ENCODE measurements at places on chromosomes 1 and 21. TPM values are rescaled to one million over a fixed set of nuclear protein-coding genes. Genes with fewer than 3 reads are reported as not detected.

The TMEM61 gene
- total RNA-seq, result not detected

- no peak for DNase-seq
Observed at GRCh38 chr1:151843398-151843797, 3.8 kb upstream of the C2CD4D start.

DNA sequence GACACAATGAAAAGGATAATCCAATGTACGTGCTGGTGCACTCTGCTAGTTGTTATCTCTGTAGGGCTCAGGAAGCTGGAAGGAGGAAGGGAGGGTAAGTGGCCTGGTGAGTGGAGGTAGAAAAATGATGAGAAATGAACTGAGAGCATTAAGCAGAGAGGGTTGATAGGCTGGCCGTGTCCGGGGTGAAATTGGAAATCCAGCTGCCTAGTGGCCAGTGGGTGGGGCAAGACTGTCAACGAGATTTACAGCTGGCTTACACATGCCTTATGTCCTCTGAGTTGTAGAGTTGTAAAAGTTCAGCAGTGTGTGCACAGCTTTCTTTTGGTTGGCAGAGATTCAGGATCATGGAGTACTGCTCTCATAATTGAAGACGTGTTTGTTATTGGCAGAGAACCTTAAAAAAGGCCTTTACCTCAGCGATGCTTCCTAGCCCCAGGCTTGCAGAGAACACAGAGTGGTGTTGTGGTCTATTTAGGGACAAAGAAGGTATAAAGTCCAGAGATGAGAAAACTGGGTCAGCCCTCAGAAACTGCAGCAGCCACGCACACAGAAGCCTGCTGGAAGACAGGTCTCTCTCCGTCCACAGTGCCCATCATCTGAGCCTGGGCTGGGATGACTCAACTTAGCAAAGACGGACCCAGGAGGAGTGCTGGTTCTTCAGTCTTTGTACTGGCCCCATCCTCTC lies 132.4 kb downstream of the EDEM3 start:
- DNase-seq, result no peak

- DNase-seq, result no peak
Observed at GRCh38 chr21:32089766-32090165, 189.1 kb downstream of the MIS18A start.

Data from activated CD8-positive, alpha-beta memory T cell treated with anti-CD3 and anti-CD28 coated beads, Interleukin-2, amount 10 ng/mL, durations not matched to agents 7 days and 5 days (primary cell).